ENCODE measurements at places on chromosomes 6 and 20.

DNA sequence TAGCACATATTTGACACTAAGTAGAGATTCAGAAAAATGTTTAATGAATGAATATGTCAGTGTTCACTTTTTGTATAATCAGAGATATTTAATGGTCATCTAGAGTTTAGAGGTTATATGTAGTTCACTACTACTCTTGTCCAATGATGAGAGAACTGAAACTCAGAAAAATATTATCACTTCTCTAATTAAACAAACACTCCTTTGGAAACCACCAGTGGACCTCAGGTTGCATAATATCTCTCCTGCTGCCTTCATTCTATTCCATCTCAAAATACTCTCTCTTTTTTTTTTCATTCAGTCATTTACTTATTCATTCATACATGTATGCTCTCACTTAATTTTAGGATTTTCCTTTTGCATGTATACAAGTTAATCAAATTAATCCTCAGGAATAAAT, 423.1 kb upstream of the RNF217 start:
- no peak for DNase-seq

DNA sequence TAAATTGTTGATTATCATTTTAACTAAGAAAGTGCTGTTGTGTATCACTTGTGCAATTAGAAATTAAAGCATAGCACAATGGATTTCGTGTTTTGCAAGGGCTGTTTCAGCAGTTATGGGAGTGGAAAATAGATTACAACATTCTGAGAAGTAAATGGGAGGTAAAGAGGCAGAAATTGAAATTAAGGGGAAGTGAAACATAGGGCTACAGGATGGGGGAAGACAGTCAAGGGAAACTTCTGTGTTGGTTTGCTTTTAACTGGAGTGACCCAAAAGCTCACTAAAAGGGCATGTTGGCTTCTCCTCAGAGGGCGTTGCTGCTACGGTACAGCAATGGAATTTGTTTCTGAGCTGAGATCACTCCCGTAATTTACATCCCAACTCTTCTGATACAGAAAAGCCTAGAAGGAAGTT, 147.5 kb downstream of the BCAS1 start:
- no peak for DNase-seq

GRCh38 chr6:20907486-20908071, 373.3 kb downstream of the CDKAL1 start:
- DNase-seq, result no peak

DNA sequence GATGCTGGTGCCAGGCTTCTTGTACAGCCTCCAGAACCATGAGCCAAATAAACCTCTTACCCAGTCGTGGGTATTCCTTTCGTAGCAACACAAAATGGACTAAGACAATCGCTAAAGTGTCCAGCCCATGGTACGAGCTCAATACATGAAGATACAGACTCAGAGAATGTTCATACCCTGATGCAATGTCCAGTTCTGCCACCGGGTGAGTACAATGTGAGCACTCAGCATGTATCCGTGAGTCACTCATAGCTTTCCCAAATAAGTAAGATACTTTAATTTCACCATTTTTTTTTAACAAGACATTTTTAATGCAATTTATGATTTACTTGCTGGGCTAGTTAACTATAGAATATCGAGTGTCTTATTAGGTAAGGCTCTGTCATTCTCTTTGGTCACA, 26.7 kb upstream of the PDE10A start:
- no peak for DNase-seq

- DNase-seq, result no peak
Observed at GRCh38 chr20:39090906-39091305, 128.8 kb downstream of the DHX35 start.

- DNase-seq, result no peak
Observed at GRCh38 chr6:108805611-108806167, 42.5 kb upstream of the ARMC2 start.

- no peak for DNase-seq
Observed at GRCh38 chr6:72999995-73000394, 225.3 kb downstream of the KHDC1L start.

- no peak for DNase-seq
Observed at GRCh38 chr6:43963203-43963602, 164.0 kb downstream of the MRPL14 start.

DNA sequence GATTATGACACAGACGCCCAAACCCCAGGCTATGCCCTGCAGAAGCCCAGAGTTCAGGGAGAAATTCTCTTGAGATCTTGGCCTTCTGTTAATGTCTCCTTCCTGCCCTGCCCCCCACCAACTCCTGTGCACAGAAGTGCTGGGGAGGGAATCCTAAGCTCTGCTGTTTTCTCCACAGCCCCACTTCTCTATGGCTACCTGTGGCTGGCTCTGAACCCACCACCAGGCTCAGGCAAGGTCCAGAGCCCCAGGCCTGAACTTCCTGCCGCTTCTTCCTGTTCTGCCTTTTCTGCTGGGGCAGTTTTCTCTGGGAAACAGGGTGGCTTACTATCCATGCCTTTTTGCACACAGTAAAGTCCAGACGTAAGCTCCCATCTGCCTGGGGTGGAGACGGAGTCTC, 77.5 kb upstream of the NNAT start:
- DNase-seq, result no peak

DNA sequence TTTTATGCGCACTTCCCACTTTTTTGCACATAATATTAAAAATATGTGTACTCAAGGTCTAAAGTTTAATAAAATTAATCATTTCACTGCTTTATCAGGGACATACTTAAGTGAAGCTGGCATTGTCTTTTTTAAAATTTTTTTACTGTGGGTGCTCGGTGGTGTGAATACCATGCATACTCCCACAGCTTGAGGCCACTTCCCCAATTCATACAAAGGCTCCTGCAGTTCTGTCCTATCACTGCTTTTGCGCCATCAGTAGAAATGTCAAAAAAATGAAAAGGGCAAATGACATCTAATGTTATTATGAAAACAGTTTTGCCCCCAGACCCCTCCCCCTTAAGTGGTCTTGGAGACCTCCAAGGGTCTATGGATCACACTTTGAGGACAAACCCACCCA, 464.1 kb upstream of the ARID1B start:
- DNase-seq, result no peak

All from CD4-positive, alpha-beta T cell treated with Interleukin-12 subunit alpha and Interleukin-12 subunit beta, for 1 hour (primary cell).